Hematopoietic multipotent progenitor cell treated with erythropoietin and hydrocortisone succinate and interleukin-3 and kit ligand, for 4 days (in vitro differentiated cells): ENCODE measurements at places on chromosomes 13 and 19.

DNA sequence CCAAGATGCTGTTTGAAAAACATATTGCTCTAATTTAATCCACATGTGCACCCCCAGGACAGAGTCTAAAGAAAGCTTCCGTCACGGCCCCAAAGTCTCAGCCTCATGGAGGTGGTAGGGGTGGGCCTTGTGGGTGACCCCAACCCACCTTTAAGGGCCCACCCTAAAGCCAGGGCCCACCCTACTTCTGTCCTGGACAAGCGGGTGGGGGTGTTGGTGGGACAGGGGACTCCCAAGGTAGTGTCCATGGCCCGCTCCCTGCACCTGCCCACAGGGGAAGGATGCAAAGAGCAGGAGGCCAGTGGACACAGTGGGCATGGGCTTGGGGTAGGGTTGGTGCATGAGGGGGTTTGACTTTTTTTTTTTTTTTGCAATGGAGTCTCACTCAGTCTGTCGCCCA, 66.8 kb downstream of the KCTD15 start:
- DNase-seq = no peak

DNA sequence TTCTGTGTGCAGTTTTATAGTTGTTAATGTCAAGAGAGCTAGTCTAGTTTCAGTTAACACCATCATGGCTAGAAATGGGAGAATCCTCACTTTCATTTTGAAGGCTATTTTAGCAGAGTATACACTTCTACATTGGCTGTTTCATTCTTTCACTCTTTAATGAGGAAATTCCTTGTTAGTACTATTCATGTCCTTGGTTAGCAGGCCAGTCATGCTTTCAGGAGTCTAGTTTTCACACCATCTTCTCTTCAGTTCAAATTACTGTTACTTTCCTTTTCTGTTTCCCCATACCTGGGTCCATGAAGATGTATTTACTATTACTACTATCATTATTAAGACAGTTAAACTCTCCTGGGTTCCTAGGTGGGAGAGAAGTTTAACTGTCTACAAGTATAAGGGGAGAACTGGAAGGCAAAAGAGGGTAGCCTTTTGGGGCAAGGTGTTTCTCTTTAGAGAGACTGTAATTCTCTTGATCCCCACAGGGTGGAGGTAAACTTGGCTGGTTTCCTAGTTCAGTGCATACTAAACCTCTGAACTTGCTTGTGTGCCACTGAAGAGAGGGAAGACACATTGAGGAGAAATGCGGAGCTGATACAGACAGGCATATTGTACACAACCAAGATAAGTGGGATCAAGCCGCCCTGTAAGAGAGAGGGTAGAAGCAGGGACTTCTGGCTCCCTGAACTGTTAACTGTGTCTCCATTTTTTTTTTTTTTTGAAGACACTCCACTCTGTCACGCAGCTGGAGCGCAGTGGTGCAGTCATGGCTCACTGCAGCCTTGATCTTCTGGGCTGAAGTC, 41.3 kb upstream of the IGFL4 start:
- DNase-seq = peak; percentile 66

GRCh38 chr19:41303954-41304353, 6.0 kb upstream of the CCDC97 start:
- no peak for DNase-seq

GRCh38 chr19:10290876-10291553, 1.3 kb downstream of the ICAM5 start:
- DNase-seq = peak; percentile 92

DNA sequence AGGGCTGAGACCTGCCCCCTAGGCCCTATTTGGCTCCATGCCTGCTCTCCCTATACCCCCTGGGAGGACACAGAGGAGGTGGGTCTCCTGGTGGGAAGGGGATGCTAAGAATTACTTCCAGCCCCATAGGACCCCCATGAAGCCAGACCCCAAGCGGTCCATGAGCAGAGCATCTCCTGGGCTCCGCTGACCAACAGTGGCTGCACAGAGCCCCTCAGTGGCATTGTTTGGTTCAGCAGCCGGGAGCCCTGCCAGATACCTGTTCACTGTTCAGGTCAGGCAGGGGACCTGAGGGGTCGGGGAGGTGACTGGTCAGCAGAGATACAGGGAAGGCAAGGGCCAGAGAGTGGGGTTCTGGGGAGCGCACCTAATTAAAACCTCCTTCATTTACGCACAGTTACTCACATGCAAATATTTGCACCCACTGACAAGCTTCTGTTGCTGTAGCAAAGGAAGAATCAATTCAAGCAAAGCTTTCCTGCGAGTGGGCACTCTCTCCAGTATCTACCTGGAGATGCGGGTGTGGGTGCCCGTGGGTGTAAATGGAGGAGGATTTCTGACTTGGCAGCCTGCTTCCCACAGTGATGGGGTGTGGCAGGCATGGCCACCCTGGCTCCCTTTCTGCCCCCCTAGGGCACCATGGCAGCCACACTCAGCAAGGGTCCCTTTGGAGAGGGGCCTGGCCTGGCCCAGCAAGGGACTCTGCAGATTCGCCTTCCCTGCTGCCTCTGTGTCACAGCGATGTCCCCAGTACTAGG, 83.5 kb downstream of the CHST8 start:
- DNase-seq = no peak

- DNase-seq = no peak
These were observed 3.1 kb upstream of the FFAR1 start for GRCh38 chr19:35344511-35345031.

- DNase-seq = peak; percentile 53
These were observed 77.9 kb downstream of the CACNA1A start for GRCh38 chr19:13428352-13428751.

- DNase-seq = no peak
These were observed 12.2 kb downstream of the RHPN2 start for GRCh38 chr19:33052352-33052972.

DNA sequence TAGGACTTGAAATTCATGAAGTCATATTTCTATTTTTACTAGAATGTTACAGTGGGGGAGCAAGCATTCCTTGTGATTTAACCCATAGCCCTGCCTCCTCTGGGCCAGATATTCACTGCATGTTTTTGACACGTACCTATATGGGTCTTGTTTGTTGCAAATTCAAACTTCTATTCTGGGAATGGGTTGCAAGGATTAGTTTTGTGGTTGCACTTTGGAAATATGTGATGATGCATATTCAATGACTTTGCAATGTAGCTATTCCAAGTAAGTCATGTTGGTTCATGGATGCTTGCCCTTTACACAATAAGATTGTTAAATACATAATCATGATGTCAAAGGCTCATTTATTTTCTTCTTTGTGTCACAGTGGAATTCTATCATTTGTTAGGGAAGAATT, 440.8 kb downstream of the TDRD3 start:
- DNase-seq = no peak

- peak; percentile 94 for DNase-seq
These were observed 5.3 kb downstream of the PRR36 start for GRCh38 chr19:7868671-7869452.

- no peak for DNase-seq
These were observed 1279.8 kb upstream of the PCDH9 start for GRCh38 chr13:68509734-68510621.

DNA sequence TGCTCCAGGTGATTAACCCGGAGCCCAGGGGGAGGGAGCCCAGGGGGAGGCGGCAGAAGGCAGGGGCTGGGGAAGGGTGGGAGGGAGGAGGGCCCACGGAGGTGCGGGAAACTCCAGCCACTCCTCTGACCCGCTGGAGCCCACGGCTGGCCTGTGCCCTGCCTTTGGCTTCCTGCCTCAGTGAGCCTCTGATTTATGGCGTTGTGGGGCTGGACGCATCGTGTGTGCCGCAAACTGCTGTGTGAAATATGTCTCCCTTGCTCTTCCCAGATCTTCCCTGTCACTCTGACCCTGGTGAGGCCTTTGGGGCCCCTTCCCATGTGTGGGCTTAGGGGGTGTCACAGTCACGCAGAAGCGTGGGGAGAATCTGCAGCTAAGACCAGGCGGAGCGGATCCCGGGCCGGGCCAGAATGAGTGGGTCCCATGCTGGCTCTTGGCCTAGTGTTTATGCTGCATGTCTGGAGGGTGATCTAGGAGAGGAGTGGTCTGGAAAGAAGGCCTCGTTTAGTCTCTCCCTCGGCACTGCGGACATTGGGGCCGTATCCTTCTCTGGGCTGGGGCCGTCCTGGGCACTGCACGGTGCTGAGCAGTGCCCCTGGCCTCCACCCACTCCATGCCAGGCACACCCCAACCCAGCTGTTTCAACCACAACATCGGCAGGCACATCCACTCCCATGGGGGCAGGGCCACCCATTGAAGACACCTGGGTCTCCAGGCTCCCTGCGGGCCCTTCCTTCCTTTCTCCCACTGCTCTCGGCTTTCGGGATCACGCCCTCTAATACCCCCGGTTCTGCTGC, 123.0 kb downstream of the KDM4B start:
- DNase-seq = peak; percentile 62

DNA sequence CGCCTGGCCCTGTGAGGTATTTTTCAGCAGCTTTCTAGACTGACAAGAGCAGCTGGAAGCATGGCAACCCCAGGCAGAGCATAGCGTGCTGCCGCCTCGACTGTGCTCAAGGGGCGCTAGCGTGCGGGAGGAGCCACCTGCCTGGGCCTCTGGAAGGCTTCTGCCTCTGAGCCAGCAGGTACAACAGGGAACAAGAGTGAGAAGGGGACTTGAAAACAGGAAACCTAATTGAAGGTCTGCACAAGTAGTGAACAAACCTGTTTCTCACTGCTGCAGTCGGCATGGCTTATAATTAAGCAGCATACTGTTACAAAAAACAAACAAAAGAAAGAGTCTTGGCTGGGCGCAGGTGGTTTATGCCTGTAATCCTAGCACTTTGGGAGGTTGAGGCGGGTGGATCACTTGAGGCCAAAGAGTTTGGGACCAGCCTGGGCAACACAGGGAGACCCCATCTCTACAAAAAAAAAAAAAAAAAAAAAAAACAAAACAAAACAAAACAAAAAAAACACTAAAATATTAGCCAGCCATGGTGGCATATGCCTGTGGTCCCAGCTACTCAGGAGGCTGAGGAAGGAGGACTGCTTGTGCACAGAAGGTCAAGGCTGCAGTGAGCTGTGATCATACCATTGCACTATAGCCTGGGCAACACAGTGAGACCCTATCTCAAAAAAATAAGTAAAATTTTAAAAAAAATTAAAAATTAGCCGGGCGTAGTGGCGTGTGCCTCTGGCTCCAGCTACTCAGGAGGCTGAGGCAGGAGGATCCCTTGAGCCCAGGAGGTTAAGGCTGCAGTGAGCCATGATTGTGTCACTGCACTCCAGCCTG, 12.6 kb upstream of the GARRE1 start:
- DNase-seq = peak; percentile 47

- no peak for DNase-seq
These were observed 16.7 kb upstream of the TOMM40 start for GRCh38 chr19:44874317-44874716.

DNA sequence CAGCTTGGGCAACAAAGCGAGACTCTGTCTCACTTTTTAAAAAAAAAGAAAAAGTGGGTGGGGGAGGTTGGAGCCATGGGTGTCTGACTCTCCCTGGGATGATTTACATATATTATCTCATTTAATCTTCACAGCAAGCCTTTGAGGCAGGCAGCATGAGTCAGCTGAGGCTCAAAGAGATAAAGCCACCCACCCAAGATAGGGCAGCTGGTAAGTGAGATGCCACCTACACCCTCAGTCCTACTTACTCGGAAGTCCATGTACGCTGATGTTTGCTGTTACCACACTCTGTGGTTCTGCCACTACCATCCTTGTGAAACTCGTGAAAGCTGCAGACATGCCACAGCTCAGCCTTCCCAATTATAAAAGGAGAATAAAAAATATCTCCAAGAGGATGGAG, 142.0 kb upstream of the TSHZ3 start:
- DNase-seq = peak; percentile 84

- no peak for DNase-seq
These were observed 271.1 kb upstream of the MAB21L1 start for GRCh38 chr13:35747594-35747993.

DNA sequence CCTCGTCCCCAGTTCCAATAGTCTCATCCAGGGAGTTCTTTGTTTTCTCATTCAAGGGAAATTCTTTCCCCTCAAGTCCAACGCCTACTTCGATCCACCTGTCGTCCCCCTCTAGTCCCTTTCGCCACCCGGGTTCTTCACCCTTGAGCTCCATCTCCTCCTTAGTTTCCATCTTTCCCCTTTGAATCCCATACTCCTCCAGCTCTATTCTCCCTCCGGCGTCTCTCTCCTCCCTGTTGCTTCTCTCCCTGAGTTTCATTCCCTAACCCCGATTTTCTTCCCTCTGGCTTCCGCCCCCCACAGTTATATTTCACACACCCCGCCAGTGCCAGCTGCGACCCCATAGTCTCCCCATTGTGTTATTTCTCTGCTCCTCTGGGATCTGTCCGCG, 628 bp upstream of the SLC17A7 start:
- DNase-seq = no peak

GRCh38 chr13:37313372-37313771, 207.9 kb upstream of the CSNK1A1L start:
- no peak for DNase-seq

- DNase-seq = no peak
These were observed 70.5 kb upstream of the CSNK1A1L start for GRCh38 chr13:37175996-37176395.

GRCh38 chr19:54792814-54793213, 10.6 kb upstream of the KIR2DL4 start:
- peak; percentile 49 for DNase-seq

- DNase-seq = no peak
These were observed 418.7 kb upstream of the NBEA start for GRCh38 chr13:34523406-34523805.

DNA sequence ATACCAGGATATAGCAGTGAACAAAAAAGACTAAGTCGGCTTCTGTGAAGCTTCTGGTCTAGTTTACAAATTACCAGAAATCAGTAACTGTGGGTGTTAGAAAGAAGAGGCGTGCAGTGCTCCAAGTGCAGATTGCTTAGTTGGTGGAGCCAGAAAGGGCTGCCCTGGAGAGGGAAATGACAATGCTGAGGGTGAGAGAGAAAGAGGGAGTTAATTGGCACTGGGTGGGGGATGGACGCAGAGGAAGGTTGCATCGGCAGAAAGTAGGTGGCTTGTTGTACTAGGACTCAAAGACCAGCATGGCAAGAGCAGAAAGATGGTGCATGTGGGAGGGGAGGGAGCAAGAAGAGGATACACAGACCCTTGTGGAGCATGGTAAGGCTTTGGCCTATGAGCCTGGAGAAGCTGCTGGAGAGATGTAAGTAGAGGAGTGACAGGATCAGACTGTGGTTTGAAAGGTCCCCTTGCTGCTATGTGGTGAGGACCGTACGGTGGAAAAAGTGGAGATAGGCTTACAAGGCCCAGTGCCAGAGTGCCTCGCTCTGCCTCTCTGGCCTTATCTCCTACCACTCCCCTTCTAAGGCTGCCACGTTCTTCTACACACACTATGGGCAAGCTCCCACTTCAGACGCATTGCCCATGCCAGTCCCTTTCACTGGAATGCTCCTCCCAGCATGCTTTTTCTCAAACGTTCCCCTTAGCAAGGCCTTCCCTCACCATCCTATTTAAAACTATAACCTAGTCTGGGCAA, 13.5 kb downstream of the SMG9 start:
- DNase-seq = peak; percentile 79

- DNase-seq = peak; percentile 40
These were observed 29.4 kb downstream of the RFXAP start for GRCh38 chr13:36848199-36848982.

GRCh38 chr19:45558399-45558878, 26.2 kb downstream of the OPA3 start:
- DNase-seq = peak; percentile 89

GRCh38 chr19:51546107-51546649, 14.7 kb upstream of the SIGLEC6 start:
- peak; percentile 35 for DNase-seq
